ENCODE measurements at places on chromosomes 7 and 10.

- DNase-seq = no peak
Observed at GRCh38 chr10:129041916-129042315, 425.1 kb upstream of the MGMT start.

DNA sequence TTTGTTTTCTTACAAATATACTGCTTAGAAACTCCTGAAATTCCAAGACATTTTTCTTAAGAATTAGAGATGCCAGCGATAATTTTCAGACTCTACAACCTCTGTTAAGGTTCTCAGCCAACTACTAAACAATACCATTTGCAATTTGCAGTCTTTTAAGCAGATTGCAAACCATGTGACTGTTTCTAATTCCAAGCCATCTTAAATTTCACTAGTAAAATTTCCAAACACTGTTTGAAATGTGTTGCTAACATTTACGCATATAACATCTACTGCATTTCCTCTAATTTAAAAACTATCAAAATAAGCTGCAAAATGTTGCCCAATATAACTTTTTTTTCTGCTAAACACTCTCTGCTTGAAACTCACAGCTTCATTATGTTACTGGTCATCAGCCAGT is 56.0 kb upstream of the MACROH2A2 start:
- no peak for DNase-seq

GRCh38 chr10:14625192-14625631 is 149.5 kb downstream of the FAM107B start:
- DNase-seq = no peak

DNA sequence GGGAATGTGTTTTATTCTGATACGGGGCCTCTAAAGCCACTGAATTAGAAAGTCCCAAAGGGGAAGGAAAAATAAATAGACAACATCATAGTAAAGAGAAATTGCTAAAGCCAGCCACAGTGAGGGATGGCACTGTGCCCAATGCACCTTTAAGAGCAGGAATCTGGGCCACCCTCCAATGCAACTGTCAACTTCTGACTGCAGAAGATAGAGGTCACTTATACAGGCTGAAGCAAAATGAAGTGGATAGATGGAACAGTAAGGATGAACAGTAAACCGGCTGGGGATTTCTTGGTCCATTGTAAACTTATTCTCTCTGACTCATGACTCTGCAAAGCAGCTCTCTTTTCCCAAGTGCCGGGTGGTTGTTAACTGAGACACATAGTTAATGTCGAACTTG is 54.0 kb upstream of the KCNIP2 start:
- DNase-seq = no peak

DNA sequence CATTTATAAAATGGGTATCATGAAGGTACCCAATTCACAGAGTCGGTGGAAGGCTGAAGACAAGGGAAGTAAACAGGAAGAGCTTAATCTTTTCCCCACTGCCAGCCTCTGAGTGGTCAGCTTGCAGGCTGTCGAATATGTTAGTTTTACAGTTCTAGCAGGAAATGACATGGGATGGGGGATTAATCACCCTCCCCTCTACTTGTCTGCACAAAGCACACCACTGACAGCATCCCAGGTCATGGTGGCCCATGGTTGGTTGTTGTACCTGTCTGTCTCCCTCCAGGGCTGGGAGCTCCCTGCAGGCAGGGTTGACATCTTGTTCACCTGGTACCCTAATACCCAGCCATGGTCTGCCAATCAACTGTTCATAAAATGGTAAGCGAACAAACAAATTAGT is 55.6 kb downstream of the GRB10 start:
- no peak for DNase-seq

GRCh38 chr10:28592953-28593352 is 60.0 kb downstream of the WAC start:
- no peak for DNase-seq

GRCh38 chr7:29980151-29980550 is 9.4 kb downstream of the SCRN1 start:
- DNase-seq = no peak

DNA sequence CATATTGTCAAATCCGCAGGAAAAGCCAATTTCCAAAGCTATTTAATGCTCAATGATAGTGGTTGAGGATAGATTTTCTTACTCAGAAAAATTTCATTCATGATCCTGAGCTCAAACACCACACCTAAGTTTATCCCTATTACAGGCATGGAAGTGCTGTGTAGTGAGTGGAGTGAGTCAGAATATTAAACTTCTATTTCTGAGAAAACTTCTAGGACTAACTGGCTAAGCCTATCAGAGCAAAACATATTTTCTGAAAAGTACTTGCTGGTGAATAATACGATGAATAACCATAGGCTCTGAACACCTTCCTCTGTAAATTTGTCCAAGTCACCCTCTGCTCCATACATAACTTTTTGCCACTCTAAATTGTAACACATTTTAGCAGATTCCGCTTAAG is 221.5 kb downstream of the SUGCT start:
- no peak for DNase-seq

DNA sequence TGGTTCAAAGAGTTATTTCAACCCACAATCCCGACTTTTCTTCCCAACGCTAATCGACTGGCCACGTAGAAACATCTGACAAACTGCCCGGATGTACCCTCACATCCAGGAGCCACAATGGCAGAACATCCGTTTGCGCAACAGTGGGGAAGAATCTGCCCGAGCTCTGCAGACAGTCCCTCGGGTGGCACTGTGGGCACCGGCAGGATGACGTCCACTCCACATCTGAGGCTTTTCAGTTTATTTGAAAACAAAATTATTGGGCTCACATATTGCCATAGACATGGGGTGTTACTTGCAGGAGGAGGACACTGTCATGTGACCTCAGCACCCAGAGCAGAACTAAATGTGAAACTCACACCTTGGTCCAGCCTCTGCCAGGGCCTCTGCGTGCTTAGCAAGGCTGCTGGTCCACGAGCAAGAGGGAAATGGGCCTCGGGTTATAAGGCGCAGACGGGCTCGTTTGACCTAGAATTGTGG is 84.1 kb downstream of the MKI67 start:
- no peak for DNase-seq

GRCh38 chr10:113970641-113971040 is 73.0 kb upstream of the ADRB1 start:
- DNase-seq = no peak

GRCh38 chr10:86941991-86942421 is 15.4 kb downstream of the MMRN2 start:
- DNase-seq = no peak

DNA sequence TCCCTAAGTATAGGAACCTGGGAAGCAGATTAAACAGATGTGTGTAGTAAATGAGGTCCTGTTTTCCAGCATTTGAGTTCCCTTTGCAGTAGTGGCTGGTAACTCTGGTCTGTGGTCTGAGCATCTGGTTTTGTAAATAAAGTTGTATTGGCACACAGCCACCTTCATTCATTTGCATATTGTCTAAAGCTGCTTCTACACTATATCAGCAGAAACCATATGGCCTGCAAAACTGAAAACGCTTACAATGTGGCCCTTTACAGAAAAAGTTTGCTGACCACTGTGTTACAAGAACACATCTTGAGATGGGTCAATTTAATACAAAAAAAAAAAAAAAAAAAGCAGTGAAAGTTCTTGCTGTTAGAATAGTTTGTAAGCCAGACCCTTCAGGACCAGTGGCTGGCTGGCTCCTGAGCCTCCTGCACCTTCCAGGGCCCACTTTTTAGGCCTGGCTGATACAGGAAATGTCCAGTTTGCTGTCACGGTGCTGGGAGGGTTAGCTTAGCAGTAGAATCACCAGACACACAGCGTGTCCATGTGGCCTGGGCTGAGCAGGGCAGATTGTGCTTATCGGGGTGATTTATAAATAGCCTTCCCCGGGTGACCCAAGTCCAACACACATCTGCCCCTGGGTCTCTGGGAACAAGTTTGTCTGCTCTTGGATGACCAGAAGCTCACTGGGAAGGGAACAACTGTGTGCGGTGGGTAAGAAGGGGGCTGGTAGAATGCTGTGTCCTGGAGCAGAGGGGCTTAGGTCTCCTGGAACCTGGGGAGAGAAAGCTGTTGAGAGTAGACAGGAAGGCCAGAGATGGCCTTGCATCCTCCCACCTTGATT is 1.4 kb downstream of the C10orf71 start:
- DNase-seq = no peak

DNA sequence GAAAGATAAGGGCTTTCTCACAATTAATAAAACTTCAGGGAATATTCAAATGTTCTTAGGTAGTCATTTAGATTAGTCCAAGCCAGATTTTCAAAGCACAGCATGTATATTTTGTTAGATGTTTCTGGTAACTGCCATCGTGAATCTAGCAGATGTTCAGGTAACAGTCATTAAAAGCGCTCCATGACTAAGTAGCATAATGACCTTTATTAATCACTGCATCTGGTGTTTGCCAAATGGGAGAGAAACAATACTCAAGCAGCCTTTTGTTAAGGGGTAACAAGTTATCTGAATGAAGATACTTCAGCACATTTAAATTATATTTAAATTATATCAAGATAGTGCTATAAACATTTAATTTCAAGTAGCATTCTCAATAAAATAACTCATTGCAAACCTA is 47.5 kb downstream of the USP6NL start:
- no peak for DNase-seq

DNA sequence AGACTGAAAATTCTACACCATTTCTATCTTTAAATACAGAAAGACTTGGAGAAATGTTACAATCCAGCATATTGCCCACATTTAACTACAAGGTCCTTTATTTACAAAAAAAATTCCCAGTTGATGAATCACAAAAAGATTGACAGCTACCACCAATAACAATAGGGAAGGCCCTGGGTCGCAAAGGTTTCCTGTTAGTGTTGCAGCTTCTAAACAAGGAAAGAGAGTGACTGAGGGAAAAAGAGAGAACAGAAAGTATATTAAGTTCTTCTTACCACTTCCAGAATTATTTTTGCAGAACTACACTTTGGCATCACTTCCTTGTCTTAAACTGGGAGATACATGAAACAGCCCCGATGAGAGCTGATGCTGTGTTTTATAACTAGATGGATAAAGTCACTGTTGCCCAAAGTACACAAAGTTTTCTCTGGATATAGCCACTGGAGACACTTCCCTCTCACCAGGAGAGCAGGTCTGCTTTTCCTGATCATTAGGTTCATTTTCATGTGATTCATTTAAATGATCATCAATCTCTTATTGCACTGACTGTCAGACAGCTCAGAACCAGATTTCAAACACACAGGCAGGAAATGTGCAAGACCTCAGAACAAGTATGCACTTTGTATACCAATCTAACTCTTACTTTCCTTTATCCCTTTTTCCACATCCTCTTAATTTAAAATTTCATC is 57.0 kb downstream of the SHTN1 start:
- no peak for DNase-seq

DNA sequence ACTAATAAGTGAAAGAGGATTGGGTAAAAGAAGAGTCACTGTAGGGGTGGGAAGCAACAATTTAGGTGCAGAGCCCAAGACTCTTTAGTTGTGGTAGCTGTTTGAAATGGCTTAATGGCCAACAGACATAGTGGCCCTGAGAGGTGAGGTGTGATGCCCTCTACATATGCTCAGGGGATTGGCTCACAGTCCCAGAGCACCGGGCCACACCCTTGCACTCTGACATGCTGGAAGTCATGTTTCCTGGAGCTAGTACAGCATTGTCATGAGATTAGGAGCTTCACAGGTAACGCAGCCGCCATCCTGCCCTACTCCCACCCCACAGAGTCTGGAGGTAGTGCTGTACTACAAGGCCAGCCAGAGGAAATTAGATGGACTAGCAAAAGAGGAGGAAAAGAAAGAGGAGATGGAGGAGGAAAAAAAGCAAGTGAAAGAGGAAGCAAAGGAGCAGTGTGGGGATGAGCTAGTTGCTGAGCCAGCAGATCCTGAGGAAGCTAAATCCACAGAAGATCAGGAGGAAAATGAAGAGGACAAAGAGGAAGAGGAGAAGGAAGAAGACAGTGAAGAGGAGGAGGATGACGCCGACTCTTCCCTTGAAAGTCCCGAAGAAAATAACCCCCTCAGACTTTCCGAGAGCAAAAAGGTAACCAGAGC is 14.8 kb upstream of the FLNC start:
- no peak for DNase-seq

DNA sequence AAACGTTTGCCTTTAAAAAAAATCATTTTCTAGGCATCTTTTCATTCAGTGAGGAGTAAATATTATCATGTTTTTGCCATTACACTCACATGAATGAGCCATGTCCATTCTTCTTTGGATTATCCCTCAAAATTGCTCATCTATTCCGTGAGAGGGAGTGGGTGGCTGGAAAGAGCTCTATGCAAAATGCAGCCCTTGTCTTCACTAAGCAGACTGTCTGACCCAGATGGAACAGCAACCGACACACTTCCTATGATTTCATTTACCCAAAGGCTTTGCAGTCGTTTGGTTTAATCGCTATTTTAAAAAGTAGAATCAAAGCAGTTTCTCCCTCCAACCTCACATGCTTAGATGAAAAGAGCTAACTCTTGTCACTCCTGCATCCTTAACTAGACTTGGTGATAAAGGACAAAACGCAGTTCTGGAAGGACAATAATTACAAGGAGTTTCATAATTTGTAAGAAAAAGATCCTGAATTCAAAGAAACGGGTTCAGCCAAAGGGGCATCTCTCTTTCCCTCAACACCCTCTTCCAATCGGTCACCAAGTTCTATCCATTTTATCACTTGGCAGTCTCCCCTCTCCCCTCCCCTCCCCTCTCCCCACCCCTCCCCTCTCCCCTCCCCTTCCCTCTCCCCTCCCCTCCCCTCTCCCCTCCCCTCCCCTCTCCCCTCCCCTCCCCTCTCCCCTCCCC is 198.1 kb upstream of the STK17A start:
- no peak for DNase-seq

DNA sequence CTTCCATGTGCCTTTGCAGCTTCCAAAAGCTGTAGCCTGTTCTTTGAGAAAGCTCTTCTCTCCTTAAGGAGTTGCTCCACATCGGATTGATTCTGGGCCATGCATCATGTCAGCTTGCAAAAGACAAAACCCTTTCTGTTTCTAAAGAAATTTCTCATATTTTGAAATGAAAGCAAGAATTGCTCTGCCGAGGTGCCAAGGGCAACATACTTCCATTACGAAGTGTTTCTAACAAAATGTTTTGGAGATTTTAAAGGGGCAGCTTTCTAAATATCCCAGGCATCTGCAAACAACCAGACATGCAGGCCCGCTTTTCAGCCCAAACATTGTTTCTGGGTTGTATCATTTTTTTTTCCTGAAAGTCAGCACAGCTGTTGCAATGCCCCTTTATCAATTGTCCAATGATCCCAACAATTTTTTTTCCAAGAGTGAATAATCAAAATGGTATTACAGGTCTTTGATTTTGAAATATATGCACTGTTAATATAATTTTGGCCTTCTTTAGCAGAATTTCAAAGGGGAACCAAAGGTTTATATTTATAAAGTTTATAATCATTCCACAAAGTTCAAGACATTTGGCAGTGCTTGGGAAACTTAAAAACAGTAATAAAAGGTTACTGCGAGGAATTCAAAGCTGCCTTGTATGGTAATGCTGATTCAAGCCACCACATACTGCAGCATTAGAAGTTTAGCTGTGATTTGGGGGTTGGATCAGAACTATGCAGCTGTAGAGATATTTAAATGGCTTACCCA is 61.0 kb downstream of the TES start:
- DNase-seq = no peak

DNA sequence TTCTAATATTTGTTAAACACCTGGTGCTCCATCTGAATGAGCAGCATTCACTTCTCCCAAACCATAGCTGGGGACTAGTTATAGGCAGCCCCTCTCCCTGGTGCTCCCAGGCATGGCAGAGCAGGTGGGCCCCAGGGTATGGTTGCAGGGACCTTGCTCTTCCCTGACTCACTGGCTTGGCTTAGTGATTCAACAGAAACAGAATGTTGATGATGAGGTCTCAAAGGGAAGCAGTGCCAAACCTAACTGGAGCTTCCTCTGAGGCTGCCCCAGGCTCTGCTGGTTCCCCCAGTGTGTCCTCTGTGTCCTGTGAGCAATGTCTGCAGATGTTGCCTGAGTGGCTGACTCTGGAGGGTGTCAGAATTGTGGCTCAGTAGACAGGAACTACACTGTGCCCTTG is 3.7 kb downstream of the GPR26 start:
- DNase-seq = no peak

All from stimulated activated CD4-positive, alpha-beta T cell treated with anti-CD3 and anti-CD28 coated beads, Interleukin-4, amount 100 ng/mL, for 48 hours (primary cell).